AG10803 (cell line): ENCODE measurements at places on chromosomes 7 and 10.

GRCh38 chr10:119786117-119786769 is 60.4 kb downstream of the INPP5F start:
- DNase-seq, result peak; percentile 25

- DNase-seq, result peak; percentile 43
These were observed 6.5 kb downstream of the SAMD8 start for GRCh38 chr10:75117995-75118394.

GRCh38 chr7:111438369-111439289 is 123.7 kb downstream of the IMMP2L start:
- DNase-seq, result peak; percentile 66

GRCh38 chr7:8481752-8482446 is 48.5 kb downstream of the NXPH1 start:
- no peak for DNase-seq

GRCh38 chr7:66125052-66125694 is 10.5 kb downstream of the CRCP start:
- DNase-seq, result peak; percentile 35

DNA sequence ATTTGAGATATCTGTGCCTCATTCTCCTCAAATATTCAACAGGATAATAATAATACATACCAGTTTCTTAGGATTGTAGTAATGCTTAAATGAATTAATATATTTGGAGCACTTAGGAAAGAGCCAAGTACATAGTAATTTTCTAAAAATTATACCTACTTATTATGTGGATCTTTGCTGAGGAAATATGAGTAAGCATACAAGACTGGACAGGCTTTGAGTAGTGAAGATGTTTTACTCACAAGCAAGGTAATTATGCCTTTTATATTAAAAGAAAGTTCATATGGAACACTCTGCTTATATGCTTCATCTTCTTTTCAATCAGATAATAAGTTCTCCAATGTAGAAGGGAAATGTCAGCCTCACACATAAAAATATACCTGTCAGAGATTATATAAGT is 337.5 kb upstream of the KAT6B start:
- no peak for DNase-seq

- no peak for DNase-seq
These were observed 97.3 kb upstream of the STK17A start for GRCh38 chr7:43485580-43485979.

GRCh38 chr10:68074031-68074774 is 880 bp downstream of the HERC4 start:
- DNase-seq, result peak; percentile 25

DNA sequence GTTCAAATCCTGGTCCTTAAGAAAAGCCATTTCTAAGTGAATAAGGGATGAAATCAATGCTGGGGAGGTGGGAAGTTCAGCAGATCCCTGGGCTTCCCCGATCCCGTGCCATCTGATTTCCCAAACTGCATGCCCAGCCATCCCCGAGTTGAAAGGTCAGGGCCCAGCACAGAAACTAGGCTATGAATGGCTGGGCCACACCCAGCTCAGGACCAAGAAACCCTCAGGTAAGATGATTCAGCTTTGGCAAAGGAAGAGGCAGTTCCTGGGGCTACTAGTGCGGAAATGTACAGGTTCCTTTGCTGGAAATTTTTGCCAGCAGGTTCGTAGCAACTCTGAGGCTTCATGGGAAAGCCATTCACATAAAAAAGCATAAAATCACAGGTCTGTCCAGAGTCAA is 182.7 kb downstream of the FAM107B start:
- DNase-seq, result no peak

GRCh38 chr7:53518319-53518718 is 482.9 kb downstream of the POM121L12 start:
- DNase-seq, result no peak

- peak; percentile 53 for DNase-seq
These were observed at the start of gene SMARCD3 for GRCh38 chr7:151248346-151249033. TSS of gene SMARCD3 (minus strand) at chr7:151248694. CDS start at chr7:151248562, 132 bp downstream.
